Upper lobe of right lung (tissue), 1 donor: ENCODE measurements at places on chromosomes 2 and 18. TPM values are rescaled to one million over a fixed set of nuclear protein-coding genes. Genes with fewer than 3 reads are reported as not detected.

- H3K27ac ChIP-seq: no peak overlapping the region
- no peaks in the 10 kb centered on the region for H3K27me3 ChIP-seq
- no peak for DNase-seq
- H3K36me3 ChIP-seq: no peaks in the 10 kb centered on the region
- H3K4me3 ChIP-seq: no peak overlapping the region
- no peaks in the 10 kb centered on the region for H3K4me1 ChIP-seq
These were observed 36.7 kb downstream of the VIT start for GRCh38 chr2:36733215-36733614.

GRCh38 chr18:61722247-61722646, 170.6 kb downstream of the RNF152 start:
- H3K4me1 ChIP-seq: no peaks in the 10 kb centered on the region
- H3K27me3 ChIP-seq: no peaks in the 10 kb centered on the region
- no peak for DNase-seq
- H3K36me3 ChIP-seq: no peaks in the 10 kb centered on the region
- no peak overlapping the region for H3K27ac ChIP-seq

- no peaks in the 10 kb centered on the region for H3K36me3 ChIP-seq
- no peak overlapping the region for H3K27ac ChIP-seq
- H3K4me3 ChIP-seq: no peak overlapping the region
- no peaks in the 10 kb centered on the region for H3K4me1 ChIP-seq
These were observed 606 bp downstream of the GAL3ST2 start for GRCh38 chr2:241777170-241777685.

MAIP1 gene
- 13.1 TPM for total RNA-seq
